NCI-H1436 treated with DMSO at 0.1 percent for 48 hours (cell line): ENCODE measurements at places on chromosomes 4 and X.
A peak's percentile ranks its signal among the peaks of the same experiment; 100 is the strongest.

DNA sequence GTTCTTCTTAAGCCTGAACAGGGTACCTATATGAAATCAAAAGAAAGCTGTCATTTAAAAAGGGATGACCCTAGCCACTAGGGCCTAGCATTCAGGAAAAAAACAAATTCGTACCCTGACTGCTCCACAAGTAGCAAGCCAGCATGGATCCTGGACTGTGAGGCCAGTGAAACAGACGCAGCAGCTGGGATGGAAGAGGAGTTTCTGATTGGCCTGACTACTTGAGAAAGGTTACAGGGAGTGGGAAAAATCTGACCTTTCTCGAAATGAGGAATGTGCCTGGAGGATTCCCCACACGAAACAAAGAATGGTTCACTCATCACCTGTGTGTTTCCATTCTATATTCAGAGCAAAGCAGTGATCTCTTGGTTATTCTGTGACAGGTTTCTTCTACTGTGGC is 87.6 kb upstream of the JADE1 start:
- no peak for DNase-seq

GRCh38 chrX:136525738-136526606 is 6.0 kb upstream of the VGLL1 start:
- no peak for DNase-seq

GRCh38 chrX:119734897-119735339 is 23.5 kb upstream of the SOWAHD start:
- DNase-seq = no peak

GRCh38 chr4:65670331-65671031 is at the start of gene EPHA5:
Gene EPHA5 (minus strand): TSS chr4:65670489. CDS start chr4:65669742, 747 bp downstream.
- no peak for DNase-seq

GRCh38 chr4:108303488-108304177 is 134.9 kb upstream of the LEF1 start:
- DNase-seq = no peak

DNA sequence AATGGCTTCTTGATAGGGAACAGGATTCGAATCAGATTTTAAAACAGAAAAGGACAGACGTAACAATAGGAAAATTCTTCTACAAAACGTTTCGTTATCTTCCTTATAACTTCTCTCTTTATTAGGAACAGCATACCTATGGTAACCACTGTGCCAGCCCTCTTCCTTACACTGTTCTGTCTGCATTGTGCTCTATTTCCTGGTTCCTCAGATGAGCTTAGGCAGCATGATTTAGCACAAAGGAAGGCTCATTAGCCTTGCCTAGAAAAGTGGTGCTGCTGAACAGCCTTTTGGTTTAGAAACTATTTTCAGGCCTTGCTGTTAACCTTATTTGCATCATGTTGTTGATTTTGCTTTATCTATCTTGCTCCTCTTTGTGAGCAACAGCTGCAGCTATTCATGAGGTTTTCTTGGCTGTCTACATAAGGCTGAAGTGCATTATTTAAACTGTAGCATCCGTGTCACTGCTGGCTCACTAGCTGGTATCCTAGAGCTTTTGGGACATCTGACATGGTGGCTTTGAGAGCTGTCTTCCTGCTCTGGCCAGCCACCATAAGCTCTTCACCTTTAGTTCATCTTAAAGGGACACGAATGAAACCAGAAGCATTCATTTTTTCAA is 69.9 kb upstream of the NRK start:
- DNase-seq = peak; percentile 50
